Skin of body (tissue), 3 donors: ENCODE measurements at places on chromosomes 5 and 9. TPM values are rescaled to one million over a fixed set of nuclear protein-coding genes. Genes with fewer than 3 reads are reported as not detected.

- peak; percentile 7 for DNase-seq
Observed at GRCh38 chr5:89457411-89458331, 574.7 kb upstream of the MEF2C start.

DNA sequence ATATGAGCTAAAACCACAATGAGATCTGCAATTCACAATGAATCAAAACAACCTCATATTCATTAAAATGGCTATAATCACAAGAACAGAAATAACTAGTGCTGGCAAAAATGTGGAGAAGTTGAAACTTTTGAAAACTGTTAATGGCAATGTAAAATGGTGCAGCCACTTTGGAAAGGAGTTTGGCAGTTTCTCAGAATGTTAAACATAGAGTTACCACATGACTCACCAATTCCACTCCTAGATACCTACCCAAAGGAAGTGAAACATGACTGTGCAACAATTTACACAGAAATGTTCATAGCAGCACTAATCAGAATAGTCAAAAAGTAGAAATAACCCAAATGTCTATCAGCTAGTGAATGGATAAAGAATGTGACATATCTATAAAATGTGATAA, 862.2 kb downstream of the DTWD2 start:
- no peak for DNase-seq

DNA sequence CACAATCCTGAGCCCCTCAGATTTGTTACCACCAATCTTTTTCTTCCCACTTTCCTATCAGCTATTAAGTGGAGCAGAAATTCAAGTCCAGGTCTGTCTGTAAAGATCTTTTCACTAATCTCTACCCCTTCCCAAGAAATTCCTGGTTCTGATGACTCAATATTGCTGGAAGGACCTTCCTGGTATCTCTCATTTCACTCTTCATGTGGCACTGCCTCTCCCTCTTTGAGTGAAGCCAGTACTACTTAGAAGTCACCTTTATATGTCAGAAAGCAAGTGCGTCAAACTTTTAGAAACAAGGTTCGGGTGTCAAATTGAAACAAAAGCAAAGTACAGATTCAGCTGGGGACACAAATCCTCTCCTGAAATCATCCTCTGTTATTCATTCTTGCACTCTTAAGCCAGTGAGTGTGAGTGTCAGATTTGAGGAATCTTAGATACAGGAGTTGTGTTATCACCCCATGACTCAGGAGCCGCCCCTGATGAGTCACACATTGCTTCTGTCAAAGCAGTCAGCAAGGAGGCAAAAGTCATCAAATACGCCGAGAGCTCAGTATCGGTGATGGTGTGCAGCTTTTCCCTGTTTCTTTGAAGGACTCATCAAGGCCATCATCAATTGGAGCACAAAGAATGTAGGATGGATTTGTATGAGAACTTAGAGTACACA, 313.0 kb downstream of the CETN3 start:
- DNase-seq, result no peak

DNA sequence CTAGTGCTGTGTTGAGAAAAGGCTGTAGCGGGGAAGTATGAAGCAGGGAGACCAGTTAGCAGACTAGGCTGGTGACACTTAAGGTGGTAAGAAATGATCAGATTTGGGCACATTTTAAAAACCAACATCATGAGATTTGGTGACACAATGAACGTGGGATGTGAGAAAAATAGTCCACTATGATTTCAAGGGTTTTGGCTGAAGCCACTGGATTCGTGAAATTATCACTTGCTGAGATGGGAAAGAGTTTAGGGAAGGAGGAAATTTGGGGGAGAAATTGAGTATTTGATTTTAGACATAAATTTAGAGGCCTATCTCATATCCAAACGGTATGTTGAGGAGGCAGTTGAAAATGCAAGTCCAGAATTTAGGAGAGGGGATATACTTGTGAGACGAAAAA, 23.1 kb downstream of the SKP2 start:
- no peak for DNase-seq

DNA sequence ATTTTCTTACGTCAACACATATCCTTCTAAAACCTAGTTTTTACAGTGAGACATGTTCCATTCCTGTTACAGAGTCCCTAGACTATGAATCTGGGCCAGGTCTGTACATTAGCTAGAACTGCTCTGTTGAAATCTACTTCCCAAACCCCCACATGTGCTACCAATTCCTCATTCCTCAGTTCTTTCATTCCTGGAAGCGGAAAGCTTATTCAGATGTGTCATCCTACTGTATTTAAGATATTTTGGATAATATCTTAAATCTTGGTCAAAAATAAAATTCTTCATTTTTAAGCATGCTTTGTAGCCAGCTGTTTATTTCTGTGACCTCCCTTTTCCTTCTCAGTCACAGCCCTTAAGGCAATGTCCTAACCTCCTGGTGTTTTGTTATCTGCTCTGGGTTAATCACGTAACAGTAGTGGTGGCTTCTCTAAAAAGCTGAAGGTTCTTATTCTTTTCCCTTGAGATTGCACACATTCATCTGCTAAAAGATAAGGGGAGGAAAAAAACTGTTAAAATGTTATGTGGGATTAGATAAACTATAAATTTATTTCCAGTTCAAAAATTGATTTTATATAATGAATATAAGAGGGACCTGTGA, 35.6 kb downstream of the GLRX start:
- DNase-seq, result no peak

GRCh38 chr5:53362521-53362941, 117.9 kb upstream of the FST start:
- no peak for DNase-seq

DNA sequence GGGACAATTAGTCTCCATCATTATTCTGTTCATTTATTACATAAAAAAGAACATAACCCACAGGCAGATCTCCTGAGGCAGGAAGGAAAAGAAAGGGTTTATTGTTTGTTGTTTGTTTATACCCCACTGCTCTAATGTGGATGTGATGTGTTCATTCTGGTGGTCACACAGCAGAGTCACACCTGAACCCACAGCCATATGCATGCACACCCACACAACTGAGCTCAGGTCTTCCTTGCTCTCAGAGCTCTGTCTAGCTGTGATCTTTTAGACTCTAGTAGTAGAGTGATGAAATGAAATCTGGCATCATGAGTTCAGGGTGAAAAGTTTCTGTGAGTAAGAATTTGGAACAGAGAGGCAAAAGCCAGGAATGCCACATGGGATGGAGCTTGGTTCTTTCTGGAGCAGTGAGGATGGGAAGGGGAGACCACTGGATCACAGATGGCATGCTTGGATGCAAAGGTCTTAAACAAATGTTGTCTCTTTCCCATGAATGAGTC, 227.0 kb downstream of the PAPPA start:
- DNase-seq, result no peak

DNA sequence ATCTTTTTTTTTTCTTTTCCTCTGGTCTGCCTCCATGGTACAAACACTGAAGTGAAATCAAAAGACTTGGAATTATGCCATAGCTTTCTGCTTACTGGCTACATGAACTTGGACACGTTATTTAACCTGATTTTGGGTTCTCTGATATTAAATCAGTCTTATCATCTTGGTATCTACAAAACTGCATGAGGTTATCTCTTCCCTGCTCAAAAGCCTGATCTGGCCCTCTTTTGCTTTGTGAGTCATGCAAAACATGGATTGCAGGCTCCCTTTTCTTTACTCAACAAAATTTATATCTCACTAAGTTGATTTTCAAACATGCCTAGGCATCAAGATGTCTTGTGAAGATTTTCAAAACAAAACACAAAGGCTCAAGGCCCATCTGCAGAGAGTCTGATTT, 45.9 kb upstream of the FST start:
- no peak for DNase-seq

DNA sequence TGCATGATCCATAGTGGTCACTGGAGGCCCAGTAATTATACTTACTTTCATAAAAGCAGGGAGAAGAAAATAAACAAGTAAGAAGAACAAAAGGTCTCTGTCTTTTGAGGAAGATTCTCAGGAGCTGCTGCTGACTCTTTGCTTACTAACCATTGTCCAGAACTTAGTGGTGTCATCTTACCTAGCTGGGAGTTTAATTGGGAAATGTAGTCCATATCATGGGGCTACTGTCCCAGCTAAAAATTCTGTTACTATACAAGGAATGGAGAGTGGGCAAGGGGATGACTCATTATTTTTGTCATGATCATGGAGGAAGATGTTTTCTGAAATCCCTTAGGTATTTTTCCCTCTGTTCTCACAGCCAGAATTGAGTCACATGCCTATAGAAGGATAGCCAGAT, 639.3 kb downstream of the MTRR start:
- DNase-seq, result no peak

DNA sequence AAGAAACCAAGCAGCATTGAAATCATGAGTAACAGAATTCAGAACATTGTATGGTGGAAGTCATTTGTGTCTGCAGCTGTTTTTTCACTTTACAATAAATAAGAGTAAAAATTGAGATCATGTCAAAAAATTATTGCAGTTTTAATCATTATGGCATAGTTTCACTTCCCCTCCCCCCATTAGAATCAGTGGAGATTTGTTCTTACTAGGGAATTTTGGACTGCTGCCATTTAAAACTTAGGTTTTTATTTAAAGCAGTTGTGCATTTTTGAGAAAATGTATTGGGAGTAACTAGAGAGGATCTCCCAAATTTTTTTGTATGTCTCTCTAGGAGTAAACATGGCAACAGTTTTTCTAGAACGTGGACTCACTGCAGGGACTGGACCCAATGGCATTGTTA, 20.4 kb downstream of the GTF3C4 start:
- DNase-seq, result peak; percentile 71

GRCh38 chr5:16750445-16750844, 133.6 kb upstream of the RETREG1 start:
- DNase-seq, result no peak

DNA sequence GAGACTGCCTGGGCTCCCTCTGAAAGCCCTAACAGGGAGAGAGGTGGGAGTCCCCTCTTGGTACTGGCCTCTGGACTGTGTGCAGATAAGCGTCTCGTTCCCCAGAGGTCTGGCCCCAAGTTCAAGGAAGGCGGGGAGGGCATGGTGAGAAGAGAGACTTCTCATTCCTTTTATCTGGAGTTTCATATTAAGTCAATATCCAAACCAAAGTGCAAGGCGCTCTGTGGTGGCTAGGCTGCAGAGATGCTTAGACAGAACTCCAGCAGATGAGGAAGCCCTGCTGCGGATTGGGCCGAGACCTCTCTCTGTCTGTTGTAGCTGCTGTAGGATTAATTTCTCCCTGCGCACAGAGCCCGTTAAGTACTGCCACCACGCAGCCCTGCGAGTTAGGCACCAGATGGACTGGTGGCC, 16.0 kb downstream of the MVB12B start:
- no peak for DNase-seq

- no peak for DNase-seq
Observed at GRCh38 chr5:78553580-78554353, 94.8 kb downstream of the LHFPL2 start.

DPH7 gene
- 25.1 TPM for total RNA-seq

FGF10 gene
- total RNA-seq, result 11.1 TPM

HBEGF gene
- 16.7 TPM for total RNA-seq

SPATA31E1 gene
- total RNA-seq, result not detected

GSN gene
- 360 TPM for total RNA-seq

TMEFF1 gene
- total RNA-seq, result 4.7 TPM

UAP1L1 gene
- total RNA-seq, result 5.4 TPM

TGFBI gene
- 136 TPM for total RNA-seq
